ENCODE measurements at places on chromosomes 12 and 14. TPM values are rescaled to one million over a fixed set of nuclear protein-coding genes. Genes with fewer than 3 reads are reported as not detected.

DNA sequence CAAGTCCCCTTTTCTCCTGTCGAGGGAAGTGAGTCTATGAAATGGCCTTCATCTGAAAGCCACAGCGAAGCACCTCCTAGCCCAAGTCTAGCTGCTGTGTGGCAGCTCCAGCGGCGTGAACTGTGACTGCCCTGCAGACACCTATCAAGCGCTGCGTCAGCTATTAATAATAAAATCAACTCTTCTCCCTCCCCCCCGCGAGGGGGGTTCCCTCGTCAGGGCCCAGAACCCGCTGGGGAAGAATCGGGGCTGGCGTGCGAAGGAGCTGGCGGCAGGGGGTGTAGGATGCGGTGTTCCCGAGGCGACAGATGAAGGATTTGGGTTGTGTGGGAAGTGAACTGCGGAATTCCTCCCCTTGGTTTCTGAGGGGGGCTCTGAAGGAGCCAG lies 662 bp upstream of the ATP2A2 start:
- DNase-seq = peak; percentile 63
- H3K4me1 ChIP-seq = peaks cover 22% of the 10 kb centered on the region
- no peaks in the 10 kb centered on the region for H3K27me3 ChIP-seq
- H3K27ac ChIP-seq = peak overlapping the region; percentile 99
- peaks cover 41% of the 10 kb centered on the region for H3K36me3 ChIP-seq

Gene TPH2
- total RNA-seq = not detected

GRCh38 chr12:15346488-15346887 lies 24.2 kb downstream of the PTPRO start:
- no peak overlapping the region for H3K27ac ChIP-seq
- no peaks in the 10 kb centered on the region for H3K4me1 ChIP-seq
- H3K4me3 ChIP-seq = no peak overlapping the region
- H3K27me3 ChIP-seq = 0 out of 2 replicates have a peak, but pooled peaks cover 2% of the 10 kb centered on the region
- H3K36me3 ChIP-seq = no peaks in the 10 kb centered on the region

GRCh38 chr12:53344487-53344823 lies 8.3 kb upstream of the SP7 start:
- H3K27me3 ChIP-seq = no peaks in the 10 kb centered on the region
- no peak for DNase-seq
- no peaks in the 10 kb centered on the region for H3K36me3 ChIP-seq
- peaks cover 10% of the 10 kb centered on the region for H3K4me1 ChIP-seq

- no peak overlapping the region for H3K4me3 ChIP-seq
- H3K36me3 ChIP-seq = peaks cover 50% of the 10 kb centered on the region
- H3K27me3 ChIP-seq = no peaks in the 10 kb centered on the region
- peak overlapping the region; percentile 99 for H3K27ac ChIP-seq
- H3K4me1 ChIP-seq = peaks cover 64% of the 10 kb centered on the region
Measured at GRCh38 chr12:108854451-108855283, 2.7 kb downstream of the SSH1 start.

GRCh38 chr12:121314431-121314830 lies 17.9 kb upstream of the CAMKK2 start:
- no peaks in the 10 kb centered on the region for H3K4me1 ChIP-seq
- no peaks in the 10 kb centered on the region for H3K27me3 ChIP-seq
- no peak for DNase-seq
- H3K27ac ChIP-seq = no peak overlapping the region

GRCh38 chr12:4272424-4273272 lies 914 bp upstream of the CCND2 start:
- H3K4me1 ChIP-seq = peaks cover 27% of the 10 kb centered on the region
- peaks cover 91% of the 10 kb centered on the region for H3K27me3 ChIP-seq
- no peaks in the 10 kb centered on the region for H3K36me3 ChIP-seq

Gene UNC79
- 0.13 TPM for total RNA-seq

DNA sequence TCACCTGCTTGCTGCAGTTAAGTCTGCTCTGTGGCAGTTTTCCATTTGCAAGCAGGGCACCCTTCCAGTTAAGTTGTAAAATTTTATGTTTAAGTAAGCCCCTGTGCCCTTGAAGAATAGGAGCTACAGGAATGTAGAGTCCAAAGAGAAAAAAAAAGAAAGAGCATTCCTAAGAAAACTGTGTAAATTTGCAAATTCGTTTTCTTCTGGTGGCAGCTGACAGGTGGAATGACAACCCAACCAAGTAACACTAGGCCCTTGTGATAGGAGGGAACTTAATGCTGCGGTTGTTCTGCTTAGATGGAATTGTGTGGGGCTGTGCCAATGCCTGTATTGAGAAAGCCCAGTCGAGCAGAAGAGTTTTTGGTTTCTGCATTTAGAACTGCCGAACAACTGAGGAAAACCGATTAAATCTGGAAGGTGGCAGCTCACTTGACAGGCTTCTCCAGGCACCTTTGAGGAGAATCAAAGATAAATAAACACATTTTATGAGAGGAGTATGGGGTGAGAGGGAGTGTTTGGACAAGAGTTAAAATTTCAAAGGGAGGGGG lies 280.0 kb downstream of the RAD51B start:
- no peak overlapping the region for H3K27ac ChIP-seq
- H3K4me3 ChIP-seq = no peak overlapping the region
- H3K36me3 ChIP-seq = no peaks in the 10 kb centered on the region
- no peak for DNase-seq
- H3K27me3 ChIP-seq = no peaks in the 10 kb centered on the region

DNA sequence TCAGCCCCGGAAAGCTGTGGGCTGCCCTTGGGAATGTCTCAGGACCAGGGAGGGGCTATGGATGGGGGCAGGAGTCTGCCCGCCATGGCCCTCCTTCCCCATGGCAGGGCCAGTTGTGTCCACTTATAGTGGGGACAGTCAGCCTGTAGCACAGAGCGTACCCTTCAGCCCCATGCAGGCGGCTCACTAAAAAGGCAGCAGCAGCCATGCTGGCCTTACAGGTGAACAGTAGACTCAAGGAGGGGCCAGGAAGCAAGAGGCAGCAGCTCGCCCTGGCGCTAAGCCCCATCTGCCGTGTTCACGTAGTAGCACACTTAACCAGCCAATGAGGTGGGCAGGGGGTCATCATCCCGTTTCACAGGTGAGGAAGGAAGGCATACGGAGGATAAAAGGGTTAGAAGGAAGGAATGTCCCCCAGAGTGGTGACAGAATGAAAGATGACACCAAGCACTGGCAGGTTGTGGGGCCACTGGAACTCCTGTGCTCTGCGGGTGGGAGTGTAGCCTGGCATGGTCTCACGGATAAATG lies 52.7 kb downstream of the FAM222A start:
- no peak overlapping the region for H3K27ac ChIP-seq
- H3K4me1 ChIP-seq = peaks cover 20% of the 10 kb centered on the region
- DNase-seq = no peak
- H3K36me3 ChIP-seq = 0 out of 2 replicates have a peak, but pooled peaks cover 3% of the 10 kb centered on the region
- H3K4me3 ChIP-seq = no peak overlapping the region

- no peak overlapping the region for H3K27ac ChIP-seq
- no peak overlapping the region for H3K4me3 ChIP-seq
- H3K4me1 ChIP-seq = peaks cover 15% of the 10 kb centered on the region
- peaks cover 22% of the 10 kb centered on the region for H3K27me3 ChIP-seq
- H3K36me3 ChIP-seq = no peaks in the 10 kb centered on the region
Measured at GRCh38 chr12:56484566-56484965, 3.4 kb downstream of the GLS2 start.

DNA sequence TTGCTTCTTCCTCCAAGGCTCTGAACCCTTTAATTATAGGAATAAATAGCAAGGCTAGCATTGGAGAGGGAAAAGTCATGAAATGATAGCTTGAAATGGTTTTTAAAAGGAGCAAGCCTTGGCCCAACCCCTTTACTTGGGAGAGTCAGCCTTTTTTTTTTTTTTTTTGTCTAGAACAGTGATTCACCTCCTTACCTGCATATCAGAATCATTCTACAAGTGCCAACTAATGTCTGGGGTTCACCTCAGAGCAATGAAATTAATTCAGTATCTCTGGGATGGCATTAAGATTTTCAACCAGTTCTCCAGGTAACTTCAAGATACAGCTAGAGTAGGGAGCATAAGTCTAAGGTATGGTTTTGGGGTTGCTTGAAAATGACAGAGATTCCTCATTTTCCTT lies 41.3 kb upstream of the TMTC2 start:
- DNase-seq = no peak
- H3K36me3 ChIP-seq = no peaks in the 10 kb centered on the region
- no peak overlapping the region for H3K4me3 ChIP-seq

- H3K27ac ChIP-seq = no peak overlapping the region
- H3K36me3 ChIP-seq = peaks cover 30% of the 10 kb centered on the region
- DNase-seq = no peak
- H3K27me3 ChIP-seq = no peaks in the 10 kb centered on the region
- H3K4me1 ChIP-seq = peaks cover 6% of the 10 kb centered on the region
- no peak overlapping the region for H3K4me3 ChIP-seq
Measured at GRCh38 chr12:94973221-94973620, 30.3 kb downstream of the NDUFA12 start.

DNA sequence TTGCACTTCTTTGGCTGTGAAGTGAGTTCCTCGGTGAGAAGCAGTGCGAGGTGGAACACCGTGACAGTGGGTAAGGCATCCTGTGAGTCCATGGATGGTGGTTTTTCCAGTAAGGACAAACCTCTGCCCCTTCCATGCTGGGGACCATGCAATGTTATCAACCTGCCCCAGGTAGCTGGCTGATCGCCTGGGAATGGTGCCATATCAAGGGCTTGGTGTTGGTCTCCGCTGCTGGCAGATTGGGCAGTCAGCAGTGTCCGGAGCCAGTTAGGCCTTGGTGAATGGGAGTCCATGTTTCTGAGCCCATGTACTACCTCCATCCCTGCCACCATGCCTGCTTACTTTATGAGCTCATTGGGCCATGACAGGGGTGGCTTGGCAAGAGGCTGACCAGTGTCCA lies 114.7 kb upstream of the C14orf180 start:
- H3K4me1 ChIP-seq = no peaks in the 10 kb centered on the region
- H3K4me3 ChIP-seq = no peak overlapping the region
- DNase-seq = no peak

Gene CDK4
- total RNA-seq = 3,953 TPM

DNA sequence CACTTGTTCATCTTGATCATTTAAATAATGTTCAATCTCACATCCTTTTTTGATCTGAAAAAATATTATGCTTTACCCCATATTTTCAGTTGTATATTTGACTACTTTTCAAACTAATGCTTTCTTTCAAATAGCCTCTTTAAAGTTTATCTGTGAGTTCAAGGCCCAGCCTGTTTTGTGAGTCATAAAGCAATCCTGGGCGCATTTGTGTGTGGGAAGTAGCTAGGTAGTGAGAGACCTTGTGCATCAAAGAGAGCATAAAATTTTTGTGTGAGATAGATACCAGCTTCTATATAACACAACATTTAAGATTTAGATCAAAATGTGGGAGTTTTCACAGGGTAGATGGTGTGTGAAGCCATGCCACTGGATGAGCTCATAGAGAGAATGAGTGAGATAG lies 405.6 kb downstream of the NAV3 start:
- no peak overlapping the region for H3K27ac ChIP-seq
- H3K27me3 ChIP-seq = no peaks in the 10 kb centered on the region
- H3K4me1 ChIP-seq = no peaks in the 10 kb centered on the region
- no peaks in the 10 kb centered on the region for H3K36me3 ChIP-seq
- no peak overlapping the region for H3K4me3 ChIP-seq
- DNase-seq = no peak

Gene C12orf50
- not detected for total RNA-seq

- H3K4me1 ChIP-seq = no peaks in the 10 kb centered on the region
- no peak overlapping the region for H3K27ac ChIP-seq
- no peak for DNase-seq
- H3K27me3 ChIP-seq = no peaks in the 10 kb centered on the region
Measured at GRCh38 chr12:44827832-44828438, 48.2 kb downstream of the NELL2 start.

GRCh38 chr12:130011611-130012385 lies 108.0 kb upstream of the TMEM132D start:
- no peaks in the 10 kb centered on the region for H3K27me3 ChIP-seq
- no peaks in the 10 kb centered on the region for H3K36me3 ChIP-seq
- no peak overlapping the region for H3K27ac ChIP-seq
- H3K4me3 ChIP-seq = no peak overlapping the region
- no peak for DNase-seq

DNA sequence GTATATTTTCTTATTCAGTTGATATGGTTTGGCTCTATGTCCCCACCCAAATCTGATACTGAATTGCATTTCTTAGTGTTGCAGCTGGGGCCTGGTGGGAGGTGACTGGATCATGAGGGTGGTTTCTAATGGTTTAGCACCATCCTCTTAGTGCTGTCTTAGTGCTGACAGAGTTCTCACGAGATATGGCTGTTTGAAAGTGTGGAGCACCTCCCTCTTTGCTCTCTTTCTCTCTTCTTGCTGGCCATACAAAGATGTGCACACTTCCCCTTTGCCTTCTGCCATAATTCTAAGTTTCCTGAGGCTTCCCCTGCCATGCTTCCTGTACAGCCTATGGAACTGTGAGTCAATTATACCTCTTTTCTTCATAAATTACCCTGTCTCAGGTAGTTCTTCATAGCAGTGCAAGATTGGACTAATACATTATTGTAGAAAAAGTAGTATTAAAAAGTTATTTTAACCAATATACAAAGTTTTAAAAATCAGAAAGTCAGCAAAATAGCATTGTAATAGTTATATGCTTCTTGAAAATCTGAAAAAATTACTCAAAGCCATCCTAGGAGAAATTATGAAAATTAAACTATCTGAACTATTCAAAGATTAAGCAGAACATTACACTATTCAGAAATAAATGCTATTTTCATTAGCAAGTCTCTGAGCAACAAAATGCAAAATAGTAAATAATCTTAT lies 84.1 kb downstream of the PPP1R12A start:
- H3K27ac ChIP-seq = no peak overlapping the region
- no peak for DNase-seq
- H3K36me3 ChIP-seq = peaks cover 6% of the 10 kb centered on the region
- no peaks in the 10 kb centered on the region for H3K27me3 ChIP-seq

GRCh38 chr12:72214163-72214562 lies 58.0 kb upstream of the TRHDE start:
- H3K36me3 ChIP-seq = no peaks in the 10 kb centered on the region
- H3K4me3 ChIP-seq = no peak overlapping the region
- no peaks in the 10 kb centered on the region for H3K4me1 ChIP-seq
- no peak overlapping the region for H3K27ac ChIP-seq

Gene GALNT6
- total RNA-seq = 30.8 TPM

Gene PRKD1
- 3.6 TPM for total RNA-seq

DNA sequence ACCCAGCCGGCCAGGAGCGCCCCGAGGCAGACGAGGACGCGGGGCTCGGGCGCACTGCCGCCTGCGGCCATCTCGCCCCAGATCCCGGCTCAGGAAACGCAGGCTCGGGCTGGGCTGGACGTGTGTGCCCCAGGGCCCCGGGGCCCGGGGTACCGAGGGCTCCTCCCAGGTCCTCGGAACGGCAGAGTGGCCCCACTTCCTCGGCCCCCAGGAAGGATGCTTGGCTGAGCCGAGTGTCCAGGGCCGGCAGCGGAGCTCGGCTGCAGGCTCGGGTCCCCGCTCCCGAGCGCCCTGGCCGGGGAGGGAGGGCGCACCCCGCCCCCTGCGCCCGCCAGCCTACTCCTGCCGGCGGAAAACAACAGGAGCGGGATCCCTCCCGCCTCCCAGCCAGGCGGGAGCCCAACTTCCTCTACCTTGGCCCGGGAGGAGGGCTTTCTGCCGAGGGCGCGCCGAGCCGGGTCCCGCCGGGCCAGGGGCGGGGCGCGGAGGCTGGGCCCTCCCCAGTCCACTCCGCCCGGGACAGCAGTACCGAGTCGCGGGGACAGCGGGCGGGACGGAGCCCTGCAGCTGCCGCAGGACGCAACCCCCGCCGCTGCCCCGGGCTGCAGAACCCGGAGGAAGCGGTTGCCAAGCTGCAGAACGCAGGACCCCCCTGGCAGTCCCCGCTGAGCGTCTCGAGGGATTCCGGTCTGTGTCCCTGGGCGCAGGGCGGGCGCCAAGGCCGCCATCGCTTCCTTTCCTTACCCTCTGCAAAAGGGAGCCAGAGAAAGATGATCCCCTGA lies at the start of gene VSIG10:
VSIG10 (minus strand) TSS at position 411 of the 782 bp plus-strand sequence; CDS start at position 71, 340 bp downstream.
- peak within 1 kb of the TSS; percentile 70 for H3K4me3 ChIP-seq
- peak within 1 kb of the TSS; percentile 17 for H3K27ac ChIP-seq
- peak; percentile 83 for DNase-seq
- no peaks in the 10 kb centered on the region for H3K27me3 ChIP-seq
- no peaks in the 10 kb centered on the region for H3K4me1 ChIP-seq
- H3K36me3 ChIP-seq = no peaks in the 10 kb centered on the region
